ENCODE measurements at places on chromosomes 16 and 17. TPM values are rescaled to one million over a fixed set of nuclear protein-coding genes. Genes with fewer than 3 reads are reported as not detected.

DNA sequence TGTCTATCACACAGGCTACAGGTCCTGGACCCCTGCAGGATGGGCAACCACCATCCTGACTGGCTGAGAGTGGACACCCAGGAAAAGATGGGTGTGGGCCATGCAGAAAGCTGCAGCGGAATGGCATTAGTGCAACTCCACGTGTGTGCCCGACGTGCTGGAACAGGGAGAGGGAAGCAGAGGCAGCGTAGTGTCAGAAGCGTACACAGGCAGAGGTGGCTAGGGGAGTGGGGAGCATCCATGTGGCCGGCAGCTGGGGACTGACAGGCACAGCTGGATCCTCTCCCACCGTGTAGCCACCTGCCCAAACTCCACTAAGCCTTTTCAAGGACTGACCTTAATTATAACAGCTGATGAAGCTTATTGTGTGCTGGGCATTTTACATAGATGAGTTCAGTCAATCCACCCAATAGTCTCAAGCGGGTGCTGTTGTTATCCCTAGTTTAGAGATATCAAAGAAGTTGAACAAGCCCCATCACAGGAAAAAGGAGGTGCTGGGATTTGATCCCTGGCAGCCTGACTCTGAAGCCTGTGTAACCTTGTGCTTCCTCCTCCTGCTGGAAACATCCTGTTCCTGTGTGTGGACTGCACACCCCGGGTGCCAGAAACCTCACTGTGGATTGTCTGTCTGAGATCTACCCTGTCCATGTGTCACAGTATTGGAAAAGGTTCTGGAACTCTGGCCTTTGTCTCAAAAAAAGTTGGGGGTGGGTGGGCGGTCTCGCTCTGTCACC is 114.0 kb downstream of the PRKCA start:
- no peak for DNase-seq

DNA sequence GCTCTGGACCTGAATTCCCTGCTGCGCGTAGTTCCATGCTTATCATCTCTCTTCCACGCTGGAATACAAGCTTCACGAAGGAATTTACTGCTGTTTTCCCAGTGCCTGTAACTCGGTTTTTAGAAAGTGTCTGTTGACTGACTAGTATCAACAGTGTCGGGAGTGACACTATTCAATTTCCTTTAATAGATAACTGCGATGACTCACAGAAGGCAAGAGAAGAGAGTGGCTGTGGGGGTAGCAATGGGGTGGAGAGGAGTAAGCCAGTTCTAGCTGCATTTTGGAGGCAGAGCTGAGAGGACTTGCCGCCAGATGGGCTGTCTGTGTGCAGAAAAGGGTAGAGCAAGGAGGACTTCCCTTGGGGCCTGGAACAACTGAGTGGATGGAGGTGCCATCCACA is 25.2 kb downstream of the B4GALNT2 start:
- DNase-seq: no peak

- no peak for DNase-seq
These were observed 500.3 kb upstream of the CDH11 start for GRCh38 chr16:65622151-65622550.

DNA sequence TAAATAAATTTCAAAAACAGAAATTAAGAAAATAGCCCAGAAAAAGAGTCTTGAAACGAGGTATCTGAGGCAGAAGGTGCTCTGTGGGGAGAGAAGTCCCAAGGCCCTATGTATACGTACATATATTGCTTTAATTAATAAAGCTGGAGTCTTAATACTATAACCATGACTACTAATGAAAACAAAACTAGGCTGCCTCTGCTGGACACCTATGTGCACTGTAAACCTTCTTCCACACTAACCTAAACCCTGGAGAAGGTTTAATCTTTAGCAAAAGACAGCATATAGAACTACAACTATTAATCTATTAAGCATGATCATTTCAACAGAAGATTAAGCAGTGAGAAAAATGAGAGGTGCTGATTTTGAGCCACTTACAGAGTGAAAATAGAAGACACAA is 153.9 kb upstream of the C17orf78 start:
- DNase-seq: no peak

DNA sequence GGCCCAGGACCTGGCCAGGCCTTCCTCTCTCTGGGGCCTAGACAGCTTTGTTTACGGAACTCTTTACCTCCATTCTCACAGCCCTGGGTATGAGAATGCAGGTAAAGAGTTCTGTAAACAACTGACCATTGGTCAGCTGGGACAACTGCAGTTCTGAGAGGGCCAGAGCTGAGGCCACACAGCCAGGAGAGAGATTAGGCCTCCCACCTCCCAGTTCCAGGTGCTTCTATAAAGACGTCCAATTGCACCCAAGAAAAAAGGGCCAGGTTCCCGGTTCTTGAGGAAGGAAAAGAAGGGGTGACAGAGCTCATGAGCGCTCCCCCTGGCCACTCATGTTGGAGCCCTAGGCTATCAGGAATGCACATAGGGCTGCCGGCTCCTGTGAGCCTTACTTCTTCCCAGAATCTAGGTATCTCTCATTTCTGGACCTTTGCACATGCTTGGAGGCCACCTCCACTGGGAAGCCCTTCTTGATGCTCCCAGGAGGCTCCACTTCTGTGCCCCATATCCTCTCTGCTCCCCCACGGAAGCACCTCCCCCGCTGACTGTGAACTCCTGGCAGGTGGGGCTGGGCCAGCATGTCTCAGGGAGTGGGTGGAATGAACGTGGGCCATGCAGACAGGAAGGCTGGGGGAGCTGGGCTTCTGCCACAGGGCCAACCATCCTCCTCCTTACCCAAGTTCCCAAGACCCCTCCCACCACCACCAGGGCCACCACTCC is 13.1 kb downstream of the CNGB1 start:
- DNase-seq: peak; percentile 45

The BCL6B gene
- 37.4 TPM for polyA plus RNA-seq
